ENCODE measurements at places on chromosomes 4 and X.

DNA sequence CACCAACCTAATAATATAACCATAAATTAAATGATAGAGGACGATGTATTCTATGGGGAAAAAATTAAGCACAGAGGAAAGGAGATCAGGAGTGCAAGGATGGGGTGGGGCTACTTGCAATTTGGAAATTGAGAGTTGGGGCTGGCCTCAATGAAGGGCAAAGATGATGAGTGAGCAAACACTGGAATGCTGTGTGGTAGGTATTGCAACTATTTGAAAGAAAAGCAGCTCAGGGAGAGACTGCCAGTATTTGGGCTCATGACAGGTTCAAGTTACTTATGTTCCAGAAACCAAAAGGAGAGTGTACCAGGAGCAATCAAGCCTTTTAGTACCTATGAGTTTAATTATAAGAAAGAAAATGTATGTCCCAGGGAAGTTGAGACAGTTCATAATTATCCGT is 47.4 kb downstream of the ASIC5 start:
- H3K4me1 ChIP-seq, result peaks cover 8% of the 10 kb centered on the region
- peak; percentile 34 for DNase-seq
- no peaks in the 10 kb centered on the region for H3K36me3 ChIP-seq
- H3K27me3 ChIP-seq, result no peaks in the 10 kb centered on the region
- H3K4me3 ChIP-seq, result no peak overlapping the region

DNA sequence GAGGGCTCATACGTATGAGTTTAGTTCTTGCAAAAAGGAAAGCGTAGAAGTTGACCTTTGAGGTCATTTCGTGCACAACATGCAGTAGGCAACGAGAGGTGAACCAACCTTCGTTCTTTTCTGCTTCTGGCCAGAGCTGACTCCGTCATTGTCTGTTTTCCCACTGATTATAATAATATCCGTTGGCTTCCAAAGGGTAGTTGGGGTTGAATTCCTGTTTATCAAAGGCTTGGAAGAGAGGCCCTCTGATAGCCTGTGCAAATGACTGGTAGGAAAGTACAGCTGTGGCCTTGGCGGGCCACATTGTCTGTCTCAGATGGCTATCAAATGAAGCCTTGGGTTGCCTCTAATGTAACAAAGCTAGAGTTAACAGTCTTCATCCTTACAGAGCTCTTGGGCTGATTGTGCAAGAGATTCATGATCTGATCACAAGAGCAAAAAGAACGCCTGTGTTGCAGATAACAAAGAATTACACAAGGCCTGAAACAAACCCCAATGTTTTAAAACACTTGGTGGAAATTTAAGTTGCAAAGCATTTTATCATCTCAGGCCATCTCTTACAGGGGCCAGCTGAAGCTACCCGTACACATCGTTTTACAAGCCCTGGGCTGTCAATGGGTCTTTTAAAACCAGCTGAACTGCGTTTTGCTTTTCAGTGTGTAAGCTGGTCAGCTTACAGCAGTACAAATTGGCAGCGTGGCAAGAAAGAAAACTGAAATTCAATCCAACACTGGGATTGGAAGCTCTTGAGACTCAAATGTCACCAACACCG is 46.1 kb upstream of the FAM9C start:
- H3K27me3 ChIP-seq, result peaks cover 14% of the 10 kb centered on the region
- peaks cover 10% of the 10 kb centered on the region for H3K4me1 ChIP-seq
- no peak overlapping the region for H3K4me3 ChIP-seq
- no peak for DNase-seq
- H3K27ac ChIP-seq, result no peak overlapping the region

GRCh38 chrX:144531877-144532276 is 648.0 kb downstream of the UBE2NL start:
- H3K36me3 ChIP-seq, result no peaks in the 10 kb centered on the region
- no peak for DNase-seq
- H3K4me1 ChIP-seq, result peaks cover 12% of the 10 kb centered on the region
- no peak overlapping the region for H3K27ac ChIP-seq
- no peaks in the 10 kb centered on the region for H3K27me3 ChIP-seq

- peak; percentile 58 for DNase-seq
- peaks cover 14% of the 10 kb centered on the region for H3K4me1 ChIP-seq
- H3K27me3 ChIP-seq, result no peaks in the 10 kb centered on the region
- H3K4me3 ChIP-seq, result no peak overlapping the region
Observed at GRCh38 chr4:174999407-174999806, 81.2 kb downstream of the ADAM29 start.

- DNase-seq, result no peak
- no peaks in the 10 kb centered on the region for H3K27me3 ChIP-seq
- no peak overlapping the region for H3K4me3 ChIP-seq
- no peaks in the 10 kb centered on the region for H3K4me1 ChIP-seq
Observed at GRCh38 chr4:185672151-185672550, 136.8 kb upstream of the PDLIM3 start.

DNA sequence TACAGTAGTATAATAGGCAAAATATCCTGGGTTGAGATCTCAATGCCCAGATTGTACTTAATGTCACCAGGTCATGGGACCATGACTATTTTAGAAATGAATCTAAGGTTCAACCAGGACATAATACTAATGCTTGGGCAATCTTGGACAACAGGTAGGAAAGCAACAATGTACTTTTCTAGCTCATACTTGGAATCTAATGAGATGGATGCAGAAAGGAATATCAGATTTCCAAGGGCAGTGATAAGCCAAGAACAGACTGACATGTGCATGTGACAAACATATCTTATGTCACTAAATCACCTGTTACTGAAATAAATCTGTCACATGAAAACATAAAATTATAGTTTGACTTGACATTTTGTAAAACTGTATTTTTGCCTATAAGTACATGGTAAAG is 51.1 kb downstream of the RPS6KA3 start:
- H3K36me3 ChIP-seq, result peaks cover 15% of the 10 kb centered on the region
- no peak overlapping the region for H3K4me3 ChIP-seq
- H3K4me1 ChIP-seq, result no peaks in the 10 kb centered on the region
- peaks cover 72% of the 10 kb centered on the region for H3K27me3 ChIP-seq
- no peak overlapping the region for H3K27ac ChIP-seq
- no peak for DNase-seq

GRCh38 chr4:54484383-54484782 is 173.4 kb upstream of the KIT start:
- DNase-seq, result peak; percentile 80
- no peaks in the 10 kb centered on the region for H3K27me3 ChIP-seq
- no peaks in the 10 kb centered on the region for H3K36me3 ChIP-seq
- H3K27ac ChIP-seq, result no peak overlapping the region
- no peak overlapping the region for H3K4me3 ChIP-seq

GRCh38 chrX:129769467-129770154 is 10.1 kb upstream of the SASH3 start:
- no peak overlapping the region for H3K4me3 ChIP-seq
- no peaks in the 10 kb centered on the region for H3K4me1 ChIP-seq
- DNase-seq, result no peak
- peaks cover 8% of the 10 kb centered on the region for H3K27me3 ChIP-seq

GRCh38 chr4:184649971-184650855 is 675 bp downstream of the PRIMPOL start:
- DNase-seq, result peak; percentile 49
- H3K4me3 ChIP-seq, result peak overlapping the region; percentile 81
- H3K27me3 ChIP-seq, result no peaks in the 10 kb centered on the region
- peaks cover 37% of the 10 kb centered on the region for H3K4me1 ChIP-seq

DNA sequence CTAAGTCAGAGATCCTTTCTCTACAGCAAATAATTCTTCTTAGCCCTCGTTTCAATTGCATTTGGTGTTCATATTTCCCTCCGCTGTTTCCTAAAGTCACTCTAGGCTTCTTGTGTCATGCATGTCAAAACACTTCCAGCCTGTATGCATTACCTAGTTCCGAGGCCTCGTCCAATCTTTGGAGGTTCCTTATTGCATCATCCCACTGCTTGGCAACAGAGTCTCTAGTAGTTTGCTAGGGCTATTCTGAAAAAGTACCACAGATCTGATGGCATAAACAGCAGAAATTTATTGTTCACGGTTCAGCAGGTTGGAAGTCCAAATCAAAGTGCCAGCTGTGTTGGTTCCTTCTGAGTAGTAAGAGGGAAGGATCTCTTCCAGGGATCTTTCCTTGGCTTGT is 5.9 kb downstream of the H2BW2 start:
- H3K27ac ChIP-seq, result no peak overlapping the region
- H3K36me3 ChIP-seq, result no peaks in the 10 kb centered on the region
- no peak overlapping the region for H3K4me3 ChIP-seq
- no peak for DNase-seq

GRCh38 chrX:12115377-12115776 is 22.9 kb upstream of the FRMPD4 start:
- H3K27ac ChIP-seq, result no peak overlapping the region
- H3K4me3 ChIP-seq, result no peak overlapping the region
- DNase-seq, result peak; percentile 35
- peaks cover 16% of the 10 kb centered on the region for H3K27me3 ChIP-seq
- H3K4me1 ChIP-seq, result no peaks in the 10 kb centered on the region

DNA sequence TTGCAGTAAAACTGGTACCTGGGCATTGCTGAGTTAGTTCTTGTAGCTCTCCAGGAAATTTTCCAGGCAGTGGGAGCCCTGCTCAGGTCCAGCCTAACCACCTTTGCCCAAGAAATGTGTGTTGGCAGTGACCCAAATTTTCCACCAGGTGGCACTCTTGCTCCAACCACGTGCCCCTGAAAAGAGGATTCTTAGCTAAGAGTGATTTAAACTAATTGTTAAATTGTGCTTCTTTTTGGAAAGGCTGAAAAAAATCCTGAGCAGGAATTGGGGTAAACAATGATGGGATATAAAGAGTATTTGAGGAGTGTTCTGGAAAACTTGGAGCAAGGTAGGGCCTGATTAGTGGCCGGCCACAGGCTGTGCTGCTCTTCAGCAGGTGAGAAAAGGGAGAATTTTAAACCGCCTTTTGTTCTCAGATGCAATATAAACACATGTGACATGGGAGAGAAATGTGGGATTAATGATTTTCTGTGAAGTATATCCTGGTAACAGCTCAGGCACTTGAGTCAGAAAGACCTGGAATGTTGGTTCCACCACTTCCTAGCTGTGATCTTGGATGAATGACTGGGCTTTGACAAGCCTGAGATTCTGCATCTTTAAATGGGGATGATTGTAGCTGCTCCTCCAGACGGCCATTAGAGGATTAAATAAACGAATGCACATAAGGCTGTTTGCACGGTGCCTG is 219.6 kb downstream of the PTTG2 start:
- H3K4me1 ChIP-seq, result peaks cover 33% of the 10 kb centered on the region
- H3K4me3 ChIP-seq, result no peak overlapping the region
- peak; percentile 82 for DNase-seq
- H3K27me3 ChIP-seq, result no peaks in the 10 kb centered on the region
- H3K36me3 ChIP-seq, result no peaks in the 10 kb centered on the region
- peak overlapping the region; percentile 25 for H3K27ac ChIP-seq

GRCh38 chrX:12771445-12772069 is 19.7 kb upstream of the PRPS2 start:
- no peak overlapping the region for H3K27ac ChIP-seq
- peaks cover 66% of the 10 kb centered on the region for H3K27me3 ChIP-seq
- H3K4me1 ChIP-seq, result no peaks in the 10 kb centered on the region
- H3K4me3 ChIP-seq, result no peak overlapping the region

- DNase-seq, result no peak
- H3K27ac ChIP-seq, result no peak overlapping the region
- H3K27me3 ChIP-seq, result peaks cover 53% of the 10 kb centered on the region
- H3K36me3 ChIP-seq, result no peaks in the 10 kb centered on the region
Observed at GRCh38 chrX:24301060-24301459, 12.8 kb downstream of the SUPT20HL2 start.

- no peaks in the 10 kb centered on the region for H3K36me3 ChIP-seq
- peak overlapping the region; percentile 99 for H3K27ac ChIP-seq
- DNase-seq, result peak; percentile 97
- peaks cover 29% of the 10 kb centered on the region for H3K4me1 ChIP-seq
- H3K27me3 ChIP-seq, result no peaks in the 10 kb centered on the region
- no peak overlapping the region for H3K4me3 ChIP-seq
Observed at GRCh38 chr4:15893962-15894361, 44.6 kb downstream of the FGFBP1 start.

DNA sequence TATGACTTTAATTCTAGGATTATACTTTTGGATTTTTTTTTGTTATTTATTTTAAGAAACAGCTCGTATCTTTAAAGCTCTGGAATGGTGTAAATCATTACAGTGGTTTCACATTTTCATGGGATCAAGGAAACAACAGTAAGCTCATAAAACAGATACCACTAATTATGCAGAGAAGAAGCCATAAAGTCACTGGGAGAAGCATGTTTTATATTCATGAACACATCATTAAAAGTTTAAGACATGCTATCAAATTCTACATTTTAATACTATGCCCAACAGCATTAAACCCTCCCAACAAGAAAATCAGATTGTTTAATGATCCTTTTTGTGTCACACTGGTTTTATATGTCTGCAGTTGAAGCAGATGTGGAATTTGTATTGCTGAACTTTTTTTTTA is 149.9 kb downstream of the FBXO8 start:
- DNase-seq, result no peak
- H3K4me3 ChIP-seq, result no peak overlapping the region
- no peak overlapping the region for H3K27ac ChIP-seq
- H3K36me3 ChIP-seq, result no peaks in the 10 kb centered on the region

GRCh38 chrX:30521440-30522182 is 56.0 kb downstream of the TASL start:
- H3K4me3 ChIP-seq, result no peak overlapping the region
- no peaks in the 10 kb centered on the region for H3K36me3 ChIP-seq
- no peaks in the 10 kb centered on the region for H3K27me3 ChIP-seq
- H3K4me1 ChIP-seq, result no peaks in the 10 kb centered on the region
- no peak overlapping the region for H3K27ac ChIP-seq

GRCh38 chr4:138647433-138647832 is 368.1 kb upstream of the NOCT start:
- no peak overlapping the region for H3K27ac ChIP-seq
- H3K4me3 ChIP-seq, result no peak overlapping the region
- H3K4me1 ChIP-seq, result peaks cover 24% of the 10 kb centered on the region

DNA sequence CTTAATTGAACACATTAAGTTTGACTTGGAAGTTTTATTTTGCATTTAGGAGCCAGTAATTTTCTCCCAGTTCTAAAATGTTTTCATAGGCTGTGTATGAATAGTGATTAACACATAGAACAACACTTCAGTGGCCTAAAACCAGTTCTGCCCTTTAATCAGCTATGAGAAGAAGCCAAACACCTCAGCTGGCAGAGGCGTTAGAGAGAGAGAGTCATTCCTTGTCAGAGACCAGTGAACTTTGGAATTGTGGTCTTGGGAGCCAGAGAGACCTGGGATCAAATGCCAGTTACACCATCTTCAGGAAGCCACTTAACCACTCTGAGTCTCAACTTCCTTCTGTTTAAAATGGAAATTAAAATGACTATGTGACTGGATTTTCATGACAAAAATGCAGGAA is 39.3 kb upstream of the PRPS2 start:
- H3K27ac ChIP-seq, result no peak overlapping the region
- H3K27me3 ChIP-seq, result peaks cover 24% of the 10 kb centered on the region
- no peaks in the 10 kb centered on the region for H3K4me1 ChIP-seq
- no peaks in the 10 kb centered on the region for H3K36me3 ChIP-seq

GRCh38 chr4:40828661-40829060 is 78.9 kb downstream of the NSUN7 start:
- peaks cover 98% of the 10 kb centered on the region for H3K36me3 ChIP-seq
- no peaks in the 10 kb centered on the region for H3K4me1 ChIP-seq
- H3K27ac ChIP-seq, result no peak overlapping the region
- H3K4me3 ChIP-seq, result no peak overlapping the region
- no peak for DNase-seq
